ENCODE measurements at places on chromosomes 5 and 9.

DNA sequence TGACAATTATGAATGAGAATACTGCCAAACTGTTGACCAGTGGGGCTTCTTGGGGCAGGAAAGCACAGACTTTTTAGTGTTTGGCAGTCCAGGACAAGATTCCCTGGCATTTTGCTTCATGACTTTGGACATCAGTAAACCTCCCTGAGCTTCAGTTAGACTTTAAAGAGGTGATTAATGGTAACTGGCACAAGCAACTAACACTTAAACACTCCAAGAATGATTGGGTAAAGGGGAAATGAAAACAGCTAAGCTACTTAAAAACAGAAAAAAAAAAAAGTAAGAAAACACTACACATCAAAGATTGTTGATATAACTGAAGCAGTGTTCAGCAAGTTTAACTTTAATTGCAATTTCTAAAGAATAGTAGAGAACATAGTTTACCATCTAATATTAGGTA, 13.4 kb downstream of the PAIP1 start:
- DNase-seq, result no peak

- DNase-seq, result no peak
Observed at GRCh38 chr5:160466889-160467554, 45.4 kb downstream of the PTTG1 start.

DNA sequence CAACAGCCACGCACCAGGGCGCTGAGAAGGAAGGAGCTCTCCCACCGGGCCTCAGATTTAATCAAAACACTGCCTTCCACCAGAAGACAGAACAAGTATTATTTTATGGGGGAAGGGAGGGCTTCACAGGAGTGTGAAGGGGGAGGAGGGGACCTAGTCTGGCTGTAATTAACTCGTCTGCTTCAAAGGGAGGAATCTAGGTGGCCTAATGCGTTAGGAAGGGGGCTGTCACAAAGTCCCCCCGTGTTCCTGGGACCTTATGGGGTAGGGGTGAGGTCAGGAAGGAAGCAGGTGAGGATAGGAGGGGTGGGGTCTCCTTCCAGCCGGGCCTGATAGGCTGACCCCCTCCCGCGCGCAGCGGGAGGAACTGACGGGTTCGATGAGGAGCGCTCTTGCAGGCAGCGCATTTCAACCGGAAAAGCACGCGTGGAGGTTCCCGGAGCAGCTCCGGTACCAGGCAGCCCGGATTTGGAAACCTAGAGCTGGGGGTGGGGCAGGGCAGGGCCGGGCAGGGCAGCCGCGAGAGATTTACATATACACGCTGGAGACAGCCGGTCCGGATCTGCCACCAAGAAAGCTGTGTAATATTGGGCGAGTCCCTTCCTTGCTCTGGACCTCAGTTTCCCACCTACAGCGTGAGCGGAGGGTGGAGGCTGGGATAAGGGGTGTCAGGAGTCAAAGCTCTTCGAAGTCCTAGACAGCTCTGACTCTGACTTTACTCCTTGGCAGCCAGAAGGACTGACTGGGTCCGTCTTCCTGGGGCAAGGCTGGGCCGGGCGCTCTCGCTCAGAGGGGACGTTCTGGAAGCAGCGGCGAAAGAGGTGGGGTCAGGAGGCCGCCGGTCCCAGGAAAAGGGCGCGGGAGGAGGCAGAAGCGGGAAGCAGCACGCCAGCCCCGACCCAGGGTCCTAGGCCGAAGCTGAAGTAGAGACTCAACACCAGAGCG, 1.8 kb downstream of the SHB start:
- peak; percentile 54 for DNase-seq

DNA sequence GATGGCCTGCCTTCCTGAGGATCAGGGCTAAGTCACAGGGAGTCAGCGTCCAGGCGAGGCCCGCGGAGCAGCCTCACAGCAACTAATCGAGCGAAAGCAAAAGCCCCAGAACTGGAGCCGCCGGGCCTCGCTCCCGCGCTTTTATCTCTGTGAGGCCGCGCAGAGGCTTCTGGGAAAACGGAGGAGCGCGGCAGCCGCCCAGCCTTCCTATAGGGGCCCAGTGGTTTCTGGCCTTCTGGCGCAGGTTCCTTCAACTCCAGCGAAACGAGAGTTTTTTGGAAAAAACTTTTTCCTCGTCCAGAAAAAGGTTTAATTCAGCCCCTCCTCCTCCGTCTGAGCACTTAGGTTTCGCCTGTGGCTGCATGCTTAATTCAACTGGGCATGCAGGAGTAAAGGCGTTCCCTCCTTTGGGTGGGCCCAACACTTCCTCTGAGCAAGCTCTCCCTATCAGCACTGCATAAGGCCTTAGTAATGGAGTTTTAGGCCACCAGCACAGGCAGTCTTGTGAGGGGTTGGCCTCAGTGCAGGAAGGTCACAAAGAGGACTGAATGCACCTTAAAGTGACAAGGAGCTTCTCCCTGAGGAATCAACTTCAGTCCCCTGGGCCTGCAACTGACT, at the start of gene MEIKIN:
TSS of gene MEIKIN (minus strand) at position 113 of the 618 bp plus-strand sequence. CDS start 158 bp downstream, outside the sequence.
- DNase-seq, result no peak

DNA sequence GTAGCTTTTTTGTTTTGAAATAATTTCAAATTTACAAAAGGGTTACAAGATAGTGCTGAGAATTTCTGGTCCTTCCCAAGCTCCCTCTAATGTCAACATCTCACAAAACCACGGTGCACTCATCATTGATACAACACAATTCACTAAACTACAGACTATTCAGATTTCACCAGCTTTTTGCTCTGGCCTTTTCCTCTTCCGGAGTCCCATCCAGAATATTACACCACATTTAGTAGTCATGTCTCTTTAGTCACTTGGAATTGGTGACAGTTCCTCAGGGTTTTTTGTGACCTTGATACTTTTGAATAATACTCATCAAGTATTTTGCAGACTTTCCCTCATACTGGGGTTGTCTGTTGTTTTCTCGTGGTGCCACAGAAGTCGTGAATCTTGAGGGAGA, 484.0 kb downstream of the GADD45G start:
- no peak for DNase-seq

DNA sequence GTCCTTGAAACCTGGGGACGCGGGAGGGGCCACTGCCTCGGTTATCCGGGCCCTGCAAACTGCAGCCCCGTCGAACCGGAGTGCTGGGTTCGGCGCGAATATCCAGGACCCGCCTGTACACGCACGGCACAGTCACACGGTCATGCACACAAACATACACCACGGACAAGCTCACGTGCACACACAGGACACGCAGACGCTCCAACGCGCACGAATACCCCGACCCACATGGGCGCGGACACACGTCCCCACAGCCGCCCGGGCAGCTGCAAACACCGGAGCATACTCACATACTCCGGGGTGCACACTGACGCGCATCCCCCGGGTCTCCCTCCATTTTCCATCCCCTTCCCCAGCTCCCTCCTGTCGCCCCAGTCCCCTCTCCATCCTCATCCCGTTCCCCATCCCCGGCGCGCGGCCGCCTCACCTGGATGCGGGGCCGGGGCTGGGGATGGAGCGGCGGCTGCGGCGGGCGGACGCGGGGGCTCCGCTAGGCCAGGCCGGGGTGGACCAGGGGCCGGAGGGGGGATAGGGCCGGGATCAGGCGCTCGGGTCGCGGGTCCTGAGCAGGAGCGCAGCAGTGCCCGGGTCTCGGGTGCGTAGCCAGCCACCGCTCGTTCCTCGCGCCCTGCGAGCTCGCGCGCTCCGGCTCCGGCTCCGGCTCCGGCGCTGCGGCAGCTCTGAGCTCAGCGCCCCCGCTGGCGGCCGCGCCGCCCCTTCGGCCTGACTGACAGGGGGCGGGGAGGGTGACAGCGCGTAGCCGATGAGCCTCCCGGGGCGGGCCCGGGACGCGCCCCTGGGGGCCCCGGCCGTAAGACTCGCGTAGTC, at the start of the genes EIF4E1B and SNCB:
TSS of gene EIF4E1B (plus strand) at position 823 of the 828 bp plus-strand sequence. CDS start 12,113 bp downstream, outside the sequence.
TSS of gene SNCB (minus strand) at position 682 of the 828 bp plus-strand sequence. CDS start 880 bp downstream, outside the sequence.
- peak; percentile 32 for DNase-seq

DNA sequence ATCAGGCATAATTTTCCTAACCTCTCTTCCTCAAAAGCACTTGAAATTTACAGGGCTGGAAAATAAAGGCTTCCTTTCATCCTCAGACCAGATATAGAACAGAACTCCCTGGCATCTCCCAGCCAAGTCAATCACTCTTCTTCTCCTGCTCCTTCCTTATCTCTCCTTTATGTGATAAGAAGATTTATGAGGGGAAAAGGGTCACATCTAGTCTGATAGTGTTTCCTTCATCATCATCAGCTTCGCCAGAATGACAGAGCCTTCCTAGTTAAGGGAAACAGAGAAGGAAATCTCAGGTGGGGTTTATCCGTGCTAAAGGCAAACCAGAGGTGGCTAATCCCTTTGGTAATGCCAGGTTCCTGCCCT, 36.2 kb downstream of the LIX1 start:
- DNase-seq, result no peak

GRCh38 chr5:136200761-136201160, 7.8 kb upstream of the SMIM32 start:
- no peak for DNase-seq

DNA sequence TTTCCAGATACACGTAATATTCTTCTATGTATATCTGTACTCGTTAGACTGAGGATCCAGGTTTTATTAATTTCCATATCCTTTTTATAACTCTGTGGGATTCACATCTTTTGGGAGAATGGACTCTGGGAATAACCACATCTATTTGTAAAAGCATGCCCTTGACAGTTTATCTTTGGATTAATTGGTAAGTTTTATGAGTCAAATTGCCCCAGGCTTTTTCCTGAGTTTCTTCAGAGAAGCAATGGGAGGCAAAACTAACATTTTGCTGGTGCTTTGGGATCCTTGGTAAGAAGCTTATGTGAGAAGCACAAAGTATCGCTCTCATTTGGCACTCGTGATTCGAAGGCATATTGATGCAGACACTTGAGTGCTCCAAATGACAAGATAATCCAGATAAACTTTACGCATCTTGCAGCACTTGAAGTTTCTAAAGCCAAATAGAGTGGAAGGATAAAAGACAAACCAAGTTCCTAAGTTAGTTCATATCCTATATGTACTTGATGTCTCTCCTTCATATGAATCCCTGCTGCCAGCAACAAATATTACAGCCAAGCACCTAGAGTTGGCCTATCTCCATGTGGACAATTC, 324.7 kb downstream of the TLE4 start:
- DNase-seq, result no peak

GRCh38 chr5:149561848-149562247, 10.6 kb upstream of the CSNK1A1 start:
- DNase-seq, result no peak

GRCh38 chr9:9186086-9186485, 1386.5 kb upstream of the DMAC1 start:
- DNase-seq, result no peak

GRCh38 chr5:75567710-75568109, 43.5 kb upstream of the ANKDD1B start:
- DNase-seq, result peak; percentile 53

DNA sequence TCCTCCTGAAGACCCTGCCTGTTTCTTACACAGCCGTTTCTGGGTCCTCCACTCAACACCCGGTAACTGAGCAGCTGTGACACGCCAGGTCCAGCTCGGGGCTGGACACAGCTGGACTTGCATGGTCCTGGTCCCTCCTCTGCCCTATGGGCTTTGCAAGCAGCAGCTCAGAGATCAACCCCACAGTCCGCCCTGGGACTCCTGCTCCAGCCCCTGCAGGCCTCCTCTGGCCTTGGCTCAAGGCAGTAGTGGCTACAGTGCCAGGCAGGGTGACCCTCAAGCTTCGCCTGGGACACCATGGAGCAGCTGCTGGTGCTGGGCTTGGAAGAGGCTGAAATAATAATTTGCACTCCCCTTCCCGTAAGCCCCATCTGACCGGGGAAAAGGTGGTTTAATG, 66.1 kb upstream of the OLFM1 start:
- DNase-seq, result no peak

DNA sequence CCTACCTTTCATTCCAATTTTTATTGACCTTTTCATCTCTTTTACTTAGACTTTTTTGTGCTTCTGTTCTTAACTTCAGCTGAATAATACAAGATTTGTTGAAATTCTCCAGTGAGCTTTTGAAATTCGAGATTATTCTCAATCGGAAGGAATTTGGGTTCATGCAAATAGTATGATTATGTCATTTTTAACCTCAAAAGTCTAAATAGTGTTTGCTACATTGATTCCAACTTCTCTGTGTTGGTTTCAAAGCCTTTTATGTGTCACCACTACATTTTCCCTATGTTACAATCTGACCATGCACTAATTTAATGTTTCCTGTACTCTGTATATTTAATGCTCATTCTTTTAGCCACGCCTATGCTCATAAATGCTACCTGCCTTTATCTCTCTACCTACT, 44.1 kb downstream of the VPS13A start:
- DNase-seq, result no peak

DNA sequence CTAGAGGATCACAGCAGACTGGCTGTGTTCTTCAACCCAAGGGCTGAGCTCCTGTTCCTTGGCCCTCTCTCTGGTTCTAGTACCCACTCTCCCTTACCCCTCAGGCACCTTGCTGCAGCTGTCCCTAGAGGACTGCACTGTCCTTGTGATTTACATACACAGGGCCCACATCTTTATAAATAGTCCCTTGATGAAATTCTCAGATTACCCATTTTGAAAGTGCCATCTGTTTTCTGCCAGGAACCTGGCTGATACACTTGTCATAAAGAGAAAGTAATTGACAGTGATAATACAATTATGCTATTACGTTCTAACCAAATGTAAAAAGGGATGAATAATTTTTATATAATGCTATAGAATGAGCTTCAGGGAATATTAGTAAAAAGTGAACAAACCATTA, 16.5 kb upstream of the SPARC start:
- DNase-seq, result peak; percentile 87

- DNase-seq, result no peak
Observed at GRCh38 chr9:121289026-121289771, 21.2 kb downstream of the GSN start.

- DNase-seq, result peak; percentile 65
Observed at GRCh38 chr9:133823189-133824105, 85.3 kb upstream of the SARDH start.

GRCh38 chr5:10077791-10078545, 171.7 kb downstream of the ATPSCKMT start:
- DNase-seq, result no peak

GRCh38 chr9:86892576-86892975, 54.7 kb downstream of the GAS1 start:
- no peak for DNase-seq

GRCh38 chr9:72809586-72809985, 143.3 kb downstream of the ALDH1A1 start:
- DNase-seq, result no peak

GRCh38 chr5:170427672-170428236, 38.6 kb upstream of the KCNMB1 start:
- DNase-seq, result no peak

DNA sequence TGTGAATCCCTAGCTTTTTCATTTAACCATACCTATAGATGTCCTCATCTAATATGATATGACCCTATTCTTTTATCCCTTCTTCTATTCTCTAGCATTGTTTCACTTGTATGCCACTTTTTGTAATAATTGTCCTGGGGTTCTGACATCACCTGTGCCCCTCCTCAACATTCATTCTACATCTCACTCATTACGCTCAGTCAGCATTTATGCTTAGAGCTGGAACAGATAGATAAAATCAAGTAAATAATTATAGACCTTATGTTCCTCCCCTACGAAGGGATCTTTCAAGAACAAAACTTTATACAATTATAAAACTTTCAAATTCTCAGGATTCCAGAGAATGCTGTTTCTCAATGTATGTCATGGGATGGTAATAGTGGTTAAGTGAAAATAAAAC, 18.0 kb downstream of the GABRA6 start:
- no peak for DNase-seq

All from GM12865 (cell line).